Renal cortex interstitium (tissue), 15 donors: ENCODE measurements at places on chromosomes 16 and 17. TPM values are rescaled to one million over a fixed set of nuclear protein-coding genes. Genes with fewer than 3 reads are reported as not detected.

Gene OSGIN1
- 0.59 TPM for polyA plus RNA-seq

Gene KRT27
- not detected for polyA plus RNA-seq

Gene FSCN2
- polyA plus RNA-seq: 2.4 TPM

Gene APPBP2
- 54.5 TPM for polyA plus RNA-seq

Gene FOXN1
- 0.49 TPM for polyA plus RNA-seq

Gene RPH3AL
- 31.3 TPM for polyA plus RNA-seq

Gene LPO
- 0.18 TPM for polyA plus RNA-seq

Gene ZG16B
- polyA plus RNA-seq: 0.70 TPM

Gene ZP2
- polyA plus RNA-seq: 0.12 TPM

Gene TAT
- 0.11 TPM for polyA plus RNA-seq

Gene TSNAXIP1
- 6.9 TPM for polyA plus RNA-seq

Gene MYH13
- 0.19 TPM for polyA plus RNA-seq

Gene KRTAP1-1
- not detected for polyA plus RNA-seq

Gene GINS2
- polyA plus RNA-seq: 20.0 TPM

DNA sequence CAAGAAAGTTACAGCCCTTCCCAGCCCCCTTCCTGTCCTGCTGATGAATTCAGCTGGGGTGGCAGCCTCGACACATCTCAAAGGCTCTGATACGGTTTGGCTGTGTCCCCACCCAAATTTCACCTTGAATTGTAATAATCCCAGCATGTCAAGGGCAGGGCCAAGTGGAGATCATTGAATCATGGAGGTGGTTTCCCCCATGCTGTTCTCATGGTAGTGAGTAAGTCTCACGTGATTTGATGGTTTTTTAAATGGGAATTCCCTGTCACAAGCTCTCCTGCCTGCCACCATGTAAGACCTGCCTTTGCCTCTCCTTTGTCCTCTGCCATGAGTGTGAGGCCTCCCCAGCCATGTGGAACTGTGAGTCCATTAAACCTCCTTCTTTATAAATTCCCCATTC, 163.2 kb upstream of the FOXF1 start:
- no peak for DNase-seq

DNA sequence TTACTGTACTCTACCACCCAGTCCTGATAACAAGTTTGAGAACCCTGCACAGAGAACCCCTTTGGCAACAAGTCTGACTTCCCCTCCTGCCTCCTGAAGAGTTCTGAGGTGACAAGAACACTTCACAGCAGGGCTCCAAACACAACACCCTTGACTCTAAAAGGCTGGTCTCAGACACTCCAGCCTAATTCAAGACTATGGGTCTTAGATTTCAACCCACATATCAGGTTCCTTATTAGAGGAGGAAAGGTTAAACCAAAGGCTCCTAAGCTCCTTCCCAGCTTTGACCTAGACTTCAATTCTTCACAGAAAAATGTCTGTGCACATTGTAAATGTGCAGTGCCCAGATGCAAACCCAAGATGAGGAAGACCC, 23.0 kb downstream of the RANBP10 start:
- DNase-seq: no peak

DNA sequence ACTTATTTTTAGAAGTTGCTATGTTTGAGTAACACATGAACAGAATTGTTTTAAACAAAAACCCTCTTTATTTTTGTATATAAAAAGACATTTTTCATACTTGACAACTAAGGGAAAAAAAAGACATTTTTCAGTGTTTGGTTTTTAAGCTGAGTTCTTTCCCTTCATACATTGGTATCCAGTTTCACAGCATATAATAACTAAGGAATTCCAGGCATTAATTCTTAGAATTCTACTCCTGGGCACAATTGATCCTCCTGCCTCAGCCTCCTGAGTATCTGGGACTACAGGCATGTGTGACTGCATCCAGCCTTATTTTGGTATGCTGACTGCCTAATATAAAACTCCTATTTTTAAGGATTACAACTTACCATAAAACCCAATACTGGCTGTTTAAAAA, 8.4 kb downstream of the FBXO47 start:
- no peak for DNase-seq

- DNase-seq: no peak
These were observed 5.9 kb downstream of the KRT28 start for GRCh38 chr17:40793832-40794231.

DNA sequence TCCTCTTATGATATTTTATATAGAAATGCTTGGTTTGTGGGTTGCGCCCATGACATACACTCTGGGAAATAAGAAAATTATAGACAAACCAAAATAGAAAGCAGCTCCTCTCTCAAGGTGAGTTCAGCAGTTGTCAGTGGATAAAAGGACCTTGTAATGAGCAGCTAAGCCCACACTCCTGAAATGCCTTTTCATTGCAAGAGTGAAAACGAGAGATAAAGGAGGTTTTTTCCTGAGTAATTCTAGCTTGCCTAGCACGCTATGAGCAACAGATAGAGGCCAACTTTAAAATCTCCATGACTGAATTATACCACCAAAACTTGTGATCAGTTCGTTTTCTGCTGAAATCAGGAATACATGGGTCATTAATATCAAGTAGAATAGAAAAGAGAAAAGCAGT, 261.8 kb upstream of the CACNG5 start:
- DNase-seq: no peak

GRCh38 chr17:68257934-68258333, 10.1 kb downstream of the AMZ2 start:
- DNase-seq: no peak

GRCh38 chr16:54194334-54194743, 92.2 kb downstream of the IRX3 start:
- no peak for DNase-seq

DNA sequence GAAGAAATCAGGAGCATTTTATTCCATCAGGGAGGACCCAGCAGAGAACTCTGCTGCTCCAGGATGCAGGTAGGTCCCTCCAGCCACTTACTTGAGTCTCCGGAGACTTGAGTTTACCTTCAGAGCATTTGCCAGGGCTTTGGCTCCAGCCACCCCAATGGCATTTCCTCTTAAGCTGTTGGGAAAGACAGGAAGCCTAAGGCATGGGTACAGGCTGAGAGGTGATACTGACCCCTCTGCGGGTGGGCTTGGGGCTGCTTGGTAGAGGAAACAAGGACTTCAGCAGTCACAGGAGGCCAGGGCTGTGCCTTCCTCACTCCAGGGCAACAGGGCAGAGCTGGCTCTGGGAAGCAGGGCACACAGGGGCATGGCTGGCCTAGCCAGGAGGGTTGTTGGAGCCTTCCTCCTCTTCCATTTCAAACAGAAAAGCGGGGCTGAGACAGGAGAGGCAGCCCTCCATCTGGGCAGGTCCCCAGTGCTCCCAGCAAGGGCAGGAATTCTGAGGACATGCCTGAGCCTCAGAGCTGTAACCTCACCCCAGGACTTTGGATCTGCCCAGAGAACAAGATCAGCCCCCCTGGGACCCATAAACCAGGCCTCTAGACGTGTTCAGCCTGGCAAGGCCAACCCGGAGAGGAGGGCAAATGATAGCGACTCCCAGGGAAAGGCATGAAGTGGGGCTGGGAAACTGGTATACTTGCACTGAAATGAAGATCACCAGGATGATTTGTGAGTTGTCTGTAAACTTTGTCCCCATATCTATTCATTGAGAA, 34.4 kb downstream of the NLRC3 start:
- no peak for DNase-seq

DNA sequence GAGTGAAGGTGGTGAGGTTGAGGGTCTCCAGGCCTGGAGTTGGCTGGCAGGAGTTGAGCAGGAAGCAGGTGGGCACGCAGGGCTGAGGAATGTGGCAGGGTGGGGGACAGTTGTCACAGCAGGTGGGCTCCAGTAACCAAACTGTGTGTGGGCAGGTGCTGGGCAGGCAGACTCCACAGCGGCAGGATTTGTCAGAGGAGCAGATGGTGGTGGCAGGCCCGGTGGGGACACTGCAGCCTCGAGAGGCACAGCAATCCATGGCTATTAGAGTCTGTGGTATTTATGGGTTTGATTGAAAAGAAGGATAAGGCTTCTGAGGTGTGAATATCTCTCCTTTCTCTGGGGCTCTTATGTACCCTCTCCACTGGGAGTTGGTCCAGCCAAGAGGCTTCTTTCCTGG, at the start of gene KRTAP3-3:
KRTAP3-3 (minus strand) TSS at position 326 of the 400 bp plus-strand sequence; CDS start at position 259, 67 bp downstream.
- no peak for DNase-seq

GRCh38 chr16:81231014-81231413, 7.5 kb upstream of the BCO1 start:
- no peak for DNase-seq

GRCh38 chr17:67139784-67140665, 95.7 kb downstream of the CACNG1 start:
- no peak for DNase-seq

DNA sequence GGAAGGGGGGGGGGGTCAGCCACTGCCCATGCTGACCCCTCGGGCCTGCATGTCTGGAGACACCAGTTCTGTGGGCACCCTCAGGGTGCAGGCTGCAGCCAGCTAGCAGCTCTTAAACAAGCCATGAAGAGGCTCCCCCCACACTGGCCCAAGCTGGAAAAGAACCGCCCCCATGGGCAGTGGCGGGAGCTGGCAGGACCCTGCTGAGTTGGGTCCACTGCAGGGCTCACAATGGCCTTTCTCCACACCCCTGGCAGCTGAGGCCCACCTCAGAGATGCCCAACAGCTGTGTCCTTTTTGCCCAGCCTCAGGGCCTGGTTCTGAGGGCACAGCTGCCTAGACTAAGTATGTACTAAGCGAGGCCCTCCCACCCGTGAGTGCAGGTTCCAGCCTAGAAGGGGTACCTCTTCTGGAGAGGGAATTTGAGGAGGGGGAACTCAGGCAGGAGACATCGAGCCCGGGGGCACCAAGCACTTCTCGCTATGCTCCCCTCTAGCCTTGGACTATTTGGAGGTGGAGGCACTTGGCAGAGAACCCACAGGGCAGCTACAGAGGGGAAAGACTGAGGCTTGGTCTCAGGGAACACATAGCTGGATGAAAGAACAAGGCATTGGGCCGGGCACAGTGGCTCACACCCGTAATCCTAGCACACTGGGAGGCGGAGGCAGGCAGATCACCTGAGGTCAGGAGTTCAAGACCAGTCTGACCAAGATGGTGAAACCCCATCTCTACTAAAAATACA, 3.2 kb downstream of the THRA start:
- DNase-seq: no peak

GRCh38 chr16:17133851-17134250, 336.9 kb downstream of the XYLT1 start:
- no peak for DNase-seq

- no peak for DNase-seq
These were observed 4.0 kb downstream of the ZNF785 start for GRCh38 chr16:30581457-30581856.

DNA sequence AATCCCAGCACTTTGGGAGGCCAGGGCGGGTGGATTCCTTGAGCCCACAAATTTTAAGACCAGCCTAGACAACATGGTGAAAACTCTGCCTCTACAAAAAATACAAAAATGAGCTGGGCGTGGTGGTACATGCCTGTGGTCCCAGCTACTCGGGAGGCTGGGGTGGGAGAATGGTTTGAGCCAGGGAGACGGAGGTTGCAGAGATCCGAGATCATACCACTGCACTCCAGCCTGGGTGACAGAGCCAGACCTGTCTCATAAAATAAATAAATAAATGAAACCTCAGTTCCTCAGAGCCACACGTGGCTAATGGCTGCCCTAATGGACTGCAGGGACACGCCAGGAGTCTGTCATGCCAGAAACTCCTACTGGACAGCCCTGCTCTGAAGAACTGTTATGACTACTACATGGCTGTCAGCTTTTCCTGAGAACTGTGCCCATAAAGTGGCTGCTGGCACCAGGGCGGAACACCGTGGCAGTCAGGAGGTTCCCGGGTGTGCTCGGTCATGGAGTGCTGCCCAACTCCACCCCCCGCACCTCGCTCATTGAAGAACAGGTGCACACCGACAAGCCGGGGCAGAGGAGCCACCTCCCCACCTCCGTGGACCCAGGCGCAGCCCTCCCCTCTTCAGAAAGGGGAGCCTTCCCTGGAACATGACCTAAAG, 4.3 kb downstream of the TMEM11 start:
- no peak for DNase-seq

DNA sequence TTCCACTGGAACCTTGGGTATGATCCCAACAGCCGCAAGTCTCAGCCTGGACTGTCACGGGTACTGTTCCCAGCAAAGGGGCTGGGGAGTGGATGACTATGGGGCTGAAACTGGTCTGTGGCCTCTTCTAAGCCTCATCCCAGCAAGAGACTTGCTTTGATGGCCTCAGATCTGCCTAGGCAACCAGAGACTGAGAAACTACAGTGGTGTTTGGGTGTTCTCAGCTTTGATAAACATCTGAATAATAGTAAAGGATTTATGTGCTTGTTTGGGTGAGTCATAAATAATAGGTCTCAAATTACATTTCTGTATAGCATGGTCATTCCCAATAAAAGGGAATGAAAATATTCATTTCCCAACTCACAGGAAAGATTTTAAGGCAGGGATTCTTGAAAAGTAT, 30.2 kb upstream of the ULK2 start:
- no peak for DNase-seq

- no peak for DNase-seq
These were observed 42.7 kb upstream of the ANKFN1 start for GRCh38 chr17:56110463-56111135.

DNA sequence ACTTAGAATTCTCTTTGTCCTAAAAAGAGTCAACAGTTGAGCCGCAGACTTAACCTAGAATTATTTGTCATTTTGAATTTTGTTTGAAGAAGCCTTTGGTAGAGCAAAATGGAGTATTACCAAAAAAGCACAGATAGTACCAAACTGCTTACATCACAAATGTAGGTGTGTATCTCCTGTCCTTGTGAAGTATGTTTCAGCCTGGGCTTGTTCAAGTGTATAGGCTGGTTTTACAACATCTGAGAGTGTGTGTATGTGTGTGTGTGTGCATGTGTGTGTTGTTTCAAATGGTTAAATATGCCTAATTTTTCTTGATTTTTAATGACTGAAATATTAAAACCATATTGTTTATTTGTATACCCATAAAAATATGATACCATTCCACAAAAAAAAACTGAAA, 188.7 kb upstream of the AXIN2 start:
- no peak for DNase-seq

DNA sequence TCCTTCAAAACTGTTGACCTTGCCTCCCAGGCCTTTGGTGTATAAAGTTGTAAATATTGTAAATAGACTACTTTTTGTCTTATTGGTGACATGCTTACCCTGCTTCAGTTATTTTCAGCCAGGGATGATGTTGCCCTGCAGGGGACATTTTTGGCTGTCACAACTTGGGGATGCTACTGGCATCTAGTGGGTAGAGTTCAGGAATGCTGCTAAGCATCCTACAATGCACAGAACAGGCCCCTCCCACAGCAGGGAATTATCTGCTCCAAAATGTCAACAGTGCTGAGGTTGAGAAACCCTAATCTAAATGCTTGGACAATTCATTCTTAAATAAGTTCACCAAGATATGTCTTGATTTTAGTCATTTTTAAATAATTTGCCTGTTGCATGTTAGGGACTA, 459.8 kb downstream of the PMP22 start:
- DNase-seq: no peak
